HT-29 (cell line): ENCODE measurements at places on chromosomes 3 and 15.

- no peak for DNase-seq
Measured at GRCh38 chr3:189317911-189318310, 146.1 kb downstream of the TPRG1 start.

DNA sequence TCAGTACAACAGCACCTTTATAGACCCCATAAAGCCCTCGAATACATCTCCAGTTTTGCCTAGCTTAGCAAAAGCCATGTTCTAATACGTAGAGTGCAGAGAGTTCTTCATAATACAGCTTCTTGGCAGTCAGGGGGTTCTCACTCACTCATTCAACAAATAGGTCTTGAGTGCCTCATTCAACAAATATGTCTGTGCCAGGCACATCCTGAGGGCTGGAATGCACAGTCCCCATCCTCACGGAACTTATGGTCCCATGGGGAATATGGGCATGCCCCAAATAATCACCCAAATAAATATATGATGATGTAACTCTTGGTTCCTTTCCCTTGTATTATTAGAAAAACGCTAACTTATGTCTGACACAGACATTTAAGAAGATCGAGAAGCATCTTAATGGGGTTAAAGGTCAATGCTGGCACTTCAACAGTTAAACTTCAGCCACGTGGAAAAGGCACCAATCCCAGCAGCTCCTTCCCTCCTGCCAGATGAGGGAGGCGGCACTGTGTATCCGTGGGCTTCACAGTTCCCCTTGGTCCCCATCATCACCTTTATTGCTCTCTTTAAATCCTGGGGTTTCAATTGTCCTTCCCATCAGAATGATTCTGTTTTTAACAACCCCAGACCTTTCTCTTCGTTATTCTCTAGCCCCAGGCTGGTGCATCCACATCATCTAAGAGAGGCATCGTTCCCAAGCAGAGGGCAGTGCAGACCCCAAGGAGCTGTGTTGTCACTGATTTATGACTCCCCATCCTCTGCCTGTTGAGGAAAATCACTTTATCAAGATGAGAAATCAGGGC, 18.9 kb upstream of the SEMA5B start:
- no peak for DNase-seq

DNA sequence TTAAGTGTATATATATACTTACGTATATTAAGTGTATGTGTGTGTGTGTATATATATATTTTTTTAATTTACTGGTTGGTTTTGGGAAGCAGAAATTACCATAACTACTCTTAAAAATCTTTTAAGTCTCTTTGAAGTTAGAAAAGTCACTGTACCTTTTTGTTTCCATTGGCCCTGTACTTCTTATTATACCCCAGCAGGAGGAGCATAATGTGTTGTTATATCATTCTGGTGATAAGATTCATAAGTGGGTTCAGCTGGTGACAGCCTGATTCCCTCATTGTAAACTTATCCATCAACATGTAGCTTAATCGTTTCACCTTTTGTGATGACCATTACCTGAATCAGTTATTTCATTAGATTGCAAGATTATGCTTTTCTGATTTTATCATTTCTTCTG, 30.8 kb downstream of the MLH1 start:
- DNase-seq, result peak; percentile 2

DNA sequence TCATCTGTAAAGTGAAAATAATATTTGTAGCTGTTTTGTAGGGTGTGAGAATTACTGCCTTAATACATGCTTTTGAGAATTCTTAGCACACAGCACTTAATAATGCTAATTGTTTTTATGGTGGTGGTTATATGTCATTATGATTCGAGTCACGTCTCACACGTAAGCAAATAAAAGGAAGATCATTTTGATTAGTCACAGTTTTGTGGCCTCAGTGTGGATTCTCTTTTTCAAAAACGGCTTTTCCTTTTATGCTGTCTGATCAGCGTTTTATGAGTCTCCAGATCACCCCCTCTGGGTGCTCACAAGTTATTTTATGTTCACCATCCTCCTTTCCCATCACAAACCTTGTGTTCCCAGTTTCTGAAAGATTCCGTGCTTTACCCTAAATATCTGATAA, 255.6 kb upstream of the CNTN4 start:
- no peak for DNase-seq

DNA sequence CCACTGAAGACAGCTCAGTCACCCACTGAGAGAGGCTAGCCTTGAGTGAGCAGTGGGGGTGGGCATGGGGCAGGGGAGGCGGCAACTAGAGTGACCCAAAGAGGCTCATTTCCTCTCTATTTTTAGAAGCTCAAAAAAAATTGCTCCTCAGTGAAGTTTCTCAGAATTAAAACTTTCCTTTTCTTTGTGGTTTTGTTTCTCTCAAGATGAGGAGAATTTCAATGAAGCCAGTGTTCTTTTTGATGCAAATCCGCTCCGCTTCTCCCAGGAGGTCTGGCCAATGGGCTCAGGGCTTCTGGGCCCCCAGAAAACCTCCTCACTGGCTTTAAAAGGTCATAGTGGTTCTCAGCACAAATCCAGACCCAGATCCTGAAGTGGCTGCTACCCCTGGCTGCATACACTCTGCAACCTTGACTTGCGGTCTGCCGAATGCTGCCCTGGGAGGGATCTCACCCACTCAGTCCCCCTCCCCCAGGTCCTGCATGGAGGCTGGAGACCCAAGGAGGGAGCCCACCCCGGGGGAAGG, at the start of gene ACSBG1:
TSS of gene ACSBG1 (minus strand) at position 51 of the 526 bp plus-strand sequence. CDS start 64 bp downstream, outside the sequence.
- DNase-seq, result no peak

- no peak for DNase-seq
Measured at GRCh38 chr3:198107840-198108734, 148.1 kb downstream of the LMLN start.

DNA sequence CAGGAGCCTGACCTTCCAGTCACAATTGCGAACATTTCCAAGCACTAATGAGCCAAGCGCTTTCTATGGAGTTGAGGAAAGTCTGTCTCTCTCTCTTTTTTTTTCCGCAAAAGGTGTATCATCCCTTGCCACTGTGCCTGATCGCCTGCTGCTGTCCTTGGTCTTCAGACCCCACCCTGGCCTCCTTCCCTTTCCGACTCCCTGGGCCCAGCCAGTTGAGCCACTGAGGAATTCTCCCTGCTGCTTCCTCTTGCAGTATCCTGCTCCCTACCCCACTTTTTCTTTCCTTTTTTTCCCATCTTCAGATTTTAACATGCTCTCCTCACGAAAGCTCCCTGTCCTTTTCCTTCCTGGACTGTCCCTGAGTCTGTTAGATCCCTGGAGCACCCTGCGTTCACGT, 396.5 kb upstream of the C2CD4B start:
- no peak for DNase-seq
